ENCODE measurements at places on chromosomes 4 and X.

- H3K27ac ChIP-seq = no peak overlapping the region
- no peak for DNase-seq
Measured at GRCh38 chr4:185713272-185713671, 98.7 kb downstream of the SORBS2 start.

DNA sequence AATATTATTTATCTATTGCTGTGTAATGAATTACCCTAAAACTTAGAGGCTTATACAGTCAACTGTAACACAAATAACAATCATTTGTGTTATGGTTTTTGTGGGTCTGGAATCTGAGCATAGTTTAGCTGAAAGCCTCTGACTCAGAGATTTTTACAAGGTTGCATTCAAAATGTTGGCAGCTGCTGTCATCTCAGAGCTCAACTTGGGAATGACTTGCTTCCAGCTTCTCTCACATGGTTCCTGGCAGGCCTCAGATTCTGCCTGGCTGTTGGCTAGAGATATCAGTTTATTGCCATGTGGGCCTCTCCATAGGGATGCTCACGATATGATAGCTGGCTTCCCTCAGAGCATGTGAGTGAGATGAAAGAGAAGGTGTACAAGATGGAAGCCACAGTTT, 70.2 kb upstream of the BRWD3 start:
- DNase-seq = no peak
- no peaks in the 10 kb centered on the region for H3K36me3 ChIP-seq
- H3K27ac ChIP-seq = no peak overlapping the region
- H3K27me3 ChIP-seq = no peaks in the 10 kb centered on the region

- no peak overlapping the region for H3K4me3 ChIP-seq
- no peaks in the 10 kb centered on the region for H3K4me1 ChIP-seq
- DNase-seq = no peak
- H3K27me3 ChIP-seq = no peaks in the 10 kb centered on the region
Measured at GRCh38 chrX:98380106-98380505, 1496.4 kb downstream of the RPA4 start.

GRCh38 chr4:65968831-65969558, 298.7 kb upstream of the EPHA5 start:
- H3K4me3 ChIP-seq = no peak overlapping the region
- no peaks in the 10 kb centered on the region for H3K4me1 ChIP-seq
- no peaks in the 10 kb centered on the region for H3K27me3 ChIP-seq
- H3K27ac ChIP-seq = no peak overlapping the region
- no peak for DNase-seq
- no peaks in the 10 kb centered on the region for H3K36me3 ChIP-seq

GRCh38 chr4:11748164-11748872, 319.6 kb upstream of the HS3ST1 start:
- no peaks in the 10 kb centered on the region for H3K36me3 ChIP-seq
- no peaks in the 10 kb centered on the region for H3K4me1 ChIP-seq

- H3K27ac ChIP-seq = no peak overlapping the region
- DNase-seq = no peak
- H3K4me1 ChIP-seq = no peaks in the 10 kb centered on the region
- no peaks in the 10 kb centered on the region for H3K36me3 ChIP-seq
Measured at GRCh38 chr4:126906466-126906865, 726.3 kb upstream of the INTU start.

DNA sequence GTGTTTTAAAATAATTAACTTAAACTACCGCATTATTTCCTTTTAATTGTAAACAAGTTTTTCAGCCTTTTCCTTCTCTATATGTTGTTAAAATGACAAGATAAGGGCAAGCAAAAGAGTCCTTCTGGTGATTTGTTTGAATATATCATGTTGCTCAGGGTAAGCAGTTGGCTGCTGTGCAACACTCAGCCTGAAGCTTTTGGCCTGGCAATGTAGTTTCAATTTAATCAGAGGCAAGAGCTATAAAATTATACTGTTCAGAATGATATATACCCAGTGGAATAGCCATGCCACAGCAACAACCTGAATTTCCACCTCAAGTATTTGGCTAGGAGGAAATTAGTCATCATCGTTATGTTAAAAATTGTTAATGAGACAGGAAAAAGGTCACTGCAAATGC, 53.4 kb downstream of the GRXCR1 start:
- no peaks in the 10 kb centered on the region for H3K4me1 ChIP-seq
- DNase-seq = no peak
- no peaks in the 10 kb centered on the region for H3K36me3 ChIP-seq
- H3K27ac ChIP-seq = no peak overlapping the region

GRCh38 chr4:105126311-105127169, 20.1 kb upstream of the TET2 start:
- no peak overlapping the region for H3K27ac ChIP-seq
- H3K4me1 ChIP-seq = no peaks in the 10 kb centered on the region
- no peaks in the 10 kb centered on the region for H3K36me3 ChIP-seq

DNA sequence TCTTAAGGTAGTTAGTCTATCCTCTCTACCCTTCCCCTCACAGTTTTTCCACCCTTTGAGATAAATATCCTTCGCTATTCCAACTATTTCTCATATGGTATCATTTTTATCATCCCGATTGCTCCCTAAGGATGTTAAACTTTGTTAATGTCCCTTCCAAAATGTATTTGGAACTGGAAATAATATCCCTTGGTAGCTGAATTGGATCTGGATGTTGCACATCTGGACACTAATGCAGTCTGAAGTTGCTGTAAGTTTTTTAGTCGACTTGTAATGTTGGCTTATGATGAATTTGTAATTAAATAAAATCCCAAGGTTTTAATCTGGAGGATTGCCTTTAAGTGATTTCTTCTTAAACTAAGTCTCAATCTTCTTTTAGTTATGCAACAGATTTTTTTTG, 22.5 kb downstream of the XIAP start:
- H3K4me1 ChIP-seq = no peaks in the 10 kb centered on the region
- no peak overlapping the region for H3K27ac ChIP-seq

DNA sequence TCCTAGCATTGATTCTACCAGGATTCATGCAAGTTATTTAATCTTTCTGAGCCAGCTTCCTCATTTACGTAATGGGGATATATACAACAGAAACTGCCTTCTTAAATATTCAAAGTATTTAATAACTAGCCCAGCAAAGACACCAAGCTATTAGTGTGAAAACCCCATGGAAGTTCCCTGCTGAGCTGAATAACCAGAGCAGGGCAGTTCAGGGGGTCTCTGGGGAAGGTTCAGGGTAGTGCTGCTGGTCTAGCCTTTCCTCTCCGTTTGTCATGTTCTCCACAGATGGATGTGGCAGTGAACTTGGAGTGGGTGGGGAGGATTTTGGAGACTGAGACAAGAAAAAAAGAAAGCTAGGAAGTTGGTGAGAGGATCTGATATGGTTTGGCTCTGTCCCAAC, 240.8 kb upstream of the TAPT1 start:
- DNase-seq = no peak
- H3K4me3 ChIP-seq = no peak overlapping the region
- no peaks in the 10 kb centered on the region for H3K36me3 ChIP-seq
- H3K27me3 ChIP-seq = no peaks in the 10 kb centered on the region
- H3K4me1 ChIP-seq = no peaks in the 10 kb centered on the region

DNA sequence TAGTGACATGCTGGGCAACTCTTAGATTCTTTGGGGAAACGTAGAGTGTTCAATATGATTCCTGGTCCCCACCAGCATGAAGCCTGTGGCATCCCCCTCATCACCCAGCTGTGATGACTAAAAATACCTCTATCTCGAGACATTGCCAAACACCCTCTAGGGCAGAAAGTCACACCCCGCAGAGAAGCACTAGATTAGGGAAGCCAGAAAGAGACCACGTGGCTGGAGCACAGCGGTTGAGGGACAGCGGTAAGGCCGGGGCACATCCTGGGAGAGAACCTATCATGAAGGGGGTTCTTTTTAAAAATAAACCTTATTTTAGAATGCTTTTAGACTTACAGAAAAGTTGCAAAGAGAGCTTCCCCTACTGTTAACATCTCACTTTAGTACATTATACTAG, 11.0 kb downstream of the FAT1 start:
- no peak overlapping the region for H3K27ac ChIP-seq
- H3K36me3 ChIP-seq = no peaks in the 10 kb centered on the region
- H3K4me3 ChIP-seq = no peak overlapping the region
- H3K27me3 ChIP-seq = no peaks in the 10 kb centered on the region
- no peaks in the 10 kb centered on the region for H3K4me1 ChIP-seq
